ENCODE measurements at places on chromosomes 12 and 14.

DNA sequence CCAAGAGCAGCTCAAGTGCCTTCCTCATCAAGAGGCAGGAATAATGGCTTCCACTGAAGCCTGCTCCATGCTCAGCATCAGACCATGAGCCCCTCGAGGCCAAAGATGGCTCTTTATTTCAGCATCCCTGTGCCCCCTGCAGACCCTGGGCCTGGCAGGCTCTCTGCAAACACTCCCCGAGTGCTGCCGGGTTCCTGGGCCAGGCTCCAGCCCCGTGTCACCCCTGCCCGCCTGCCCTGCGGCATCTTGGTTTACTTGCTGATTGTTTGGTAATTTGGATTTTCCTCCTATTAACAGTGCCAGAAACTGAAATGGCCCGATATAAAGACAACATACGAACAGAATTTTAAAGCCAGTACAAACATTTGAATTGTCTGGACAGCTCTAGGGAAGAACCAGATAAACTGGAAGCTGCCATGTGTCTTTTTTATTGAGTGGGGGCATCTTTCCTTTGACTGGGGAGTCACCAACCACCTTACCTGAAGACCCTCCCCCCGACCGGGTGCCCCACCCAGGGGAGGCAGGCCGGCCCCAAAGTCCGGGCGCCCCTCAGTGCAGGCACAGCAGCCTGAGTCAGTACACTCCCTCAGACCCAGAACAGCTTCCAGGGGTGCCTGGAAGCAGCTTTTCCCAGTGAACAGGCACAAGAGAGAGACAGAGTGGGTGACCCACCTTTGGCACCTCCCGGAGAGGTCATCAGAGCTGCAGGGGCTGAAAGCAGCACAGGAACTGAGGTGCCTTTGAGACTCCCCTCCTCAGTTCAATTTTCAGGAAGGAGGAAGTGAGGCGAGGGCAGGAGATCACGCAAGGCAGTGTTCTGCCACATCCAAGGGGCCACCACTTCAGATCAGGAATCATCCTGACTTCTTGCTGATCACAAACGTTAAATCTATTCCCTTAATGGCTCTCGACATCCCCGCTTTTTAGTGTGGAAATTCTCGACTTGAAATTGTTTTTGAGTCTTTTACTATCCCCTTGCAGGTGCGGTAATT lies 30.6 kb downstream of the ITPK1 start:
- no peak for DNase-seq

DNA sequence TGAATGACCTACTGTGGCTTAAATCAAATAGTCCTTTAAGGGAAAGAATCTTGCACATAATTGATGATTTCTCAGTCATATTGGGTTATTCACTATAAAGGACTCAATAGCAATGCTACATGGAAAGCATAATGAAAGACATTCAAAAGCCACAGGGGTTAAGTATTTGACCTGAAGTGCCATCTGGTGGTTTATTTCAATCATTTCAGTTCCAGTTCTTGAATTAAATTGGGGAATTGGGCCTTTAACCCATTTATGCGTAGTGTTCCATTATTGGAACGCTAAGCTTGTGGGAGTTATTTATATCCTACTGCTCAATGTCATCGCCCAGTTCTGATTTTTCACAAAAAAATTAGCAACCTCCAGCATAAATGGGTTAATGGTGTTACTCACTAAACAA lies 41.3 kb upstream of the C12orf71 start:
- no peak for DNase-seq

DNA sequence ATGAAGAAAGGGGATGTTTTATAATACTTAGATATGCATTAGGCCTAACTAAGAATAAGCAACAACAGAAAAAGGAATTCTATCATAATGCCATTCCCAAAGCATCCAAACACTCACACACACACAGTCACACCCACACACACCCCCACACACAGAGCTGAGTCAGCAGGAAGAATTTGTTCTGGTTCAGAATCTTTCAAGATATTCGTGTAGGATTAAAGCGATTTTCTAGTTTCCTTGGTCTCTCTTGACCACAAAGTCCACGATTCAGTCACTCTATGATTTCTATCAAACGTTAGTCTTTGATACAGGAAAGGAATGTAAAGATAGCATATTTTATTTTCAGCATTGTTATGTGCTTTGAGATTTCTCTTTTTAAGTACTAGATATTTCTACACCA lies 382.6 kb upstream of the DCN start:
- no peak for DNase-seq

DNA sequence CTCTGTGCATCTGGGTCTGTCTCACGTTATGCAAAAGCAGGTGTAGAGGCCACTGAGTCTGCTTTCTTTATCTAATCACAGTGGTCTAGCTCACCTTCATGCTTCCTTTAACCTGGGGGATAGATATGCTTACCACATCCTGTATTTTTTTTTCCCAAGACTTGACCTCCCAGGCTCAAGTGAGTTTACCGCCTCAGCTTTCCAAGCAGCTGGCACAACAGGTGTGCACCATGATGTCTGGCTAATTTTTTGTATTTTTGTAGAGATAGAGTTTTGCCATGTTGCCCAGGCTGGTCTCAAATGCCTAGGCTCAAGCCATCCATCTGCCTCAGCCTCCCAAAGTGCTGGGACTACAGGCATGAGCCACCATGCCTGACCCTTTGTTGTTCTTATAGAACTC lies 236.0 kb downstream of the ATP23 start:
- no peak for DNase-seq

DNA sequence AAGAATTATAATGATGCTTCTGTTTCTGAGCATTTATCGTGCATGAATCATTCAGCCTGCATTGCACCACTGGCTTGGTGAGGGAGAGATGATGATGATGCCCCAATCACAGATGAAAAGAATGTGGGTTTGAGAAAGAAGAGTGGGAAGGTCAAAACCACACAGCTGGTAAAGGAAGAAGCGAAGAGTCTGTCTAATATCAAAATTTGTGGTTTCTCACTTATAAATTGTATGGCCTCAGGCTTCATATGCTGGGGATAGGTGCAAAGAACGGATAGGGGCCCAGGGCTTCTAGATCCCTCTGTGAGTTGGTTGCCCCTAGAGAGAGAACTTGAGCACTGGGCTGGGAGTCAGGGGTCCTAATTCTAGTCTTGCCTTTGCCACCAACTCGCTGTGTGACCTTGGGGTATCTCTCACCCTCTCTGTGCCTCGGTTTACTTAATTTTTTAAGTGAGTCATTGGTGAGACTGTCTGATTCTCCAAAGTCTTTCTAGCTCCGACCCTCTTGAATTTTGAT lies 2.2 kb downstream of the OASL start:
- no peak for DNase-seq

- no peak for DNase-seq
Observed at GRCh38 chr14:37589715-37590427, 5.2 kb downstream of the FOXA1 start.

DNA sequence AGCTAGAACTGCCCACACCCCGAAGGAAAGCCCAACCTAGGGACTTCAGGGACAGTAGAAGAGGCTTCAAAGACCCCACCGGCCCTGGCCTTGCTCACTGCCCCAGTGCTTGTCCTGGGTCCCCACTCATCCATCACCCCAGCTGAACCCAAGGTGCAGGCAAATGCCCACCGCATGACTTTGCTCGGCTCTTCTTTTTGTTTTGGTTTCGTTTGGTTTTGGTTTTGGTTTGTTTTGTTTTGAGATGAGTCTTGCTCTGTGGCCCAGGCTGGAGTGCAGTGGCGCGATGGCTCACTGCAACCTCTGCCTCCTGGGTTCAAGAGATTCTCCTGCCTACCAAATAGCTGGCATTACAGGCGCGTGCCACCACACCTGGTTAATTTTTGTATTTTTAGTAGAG lies 9.0 kb downstream of the CCDC85C start:
- DNase-seq, result no peak
